ENCODE measurements at places on chromosomes 12 and 14.

- no peak overlapping the region for H3K27ac ChIP-seq
- H3K4me1 ChIP-seq: no peaks in the 10 kb centered on the region
- no peaks in the 10 kb centered on the region for H3K27me3 ChIP-seq
- H3K4me3 ChIP-seq: no peak overlapping the region
- no peak for DNase-seq
- H3K36me3 ChIP-seq: no peaks in the 10 kb centered on the region
Observed at GRCh38 chr12:28908646-28909045, 240.4 kb upstream of the FAR2 start.

DNA sequence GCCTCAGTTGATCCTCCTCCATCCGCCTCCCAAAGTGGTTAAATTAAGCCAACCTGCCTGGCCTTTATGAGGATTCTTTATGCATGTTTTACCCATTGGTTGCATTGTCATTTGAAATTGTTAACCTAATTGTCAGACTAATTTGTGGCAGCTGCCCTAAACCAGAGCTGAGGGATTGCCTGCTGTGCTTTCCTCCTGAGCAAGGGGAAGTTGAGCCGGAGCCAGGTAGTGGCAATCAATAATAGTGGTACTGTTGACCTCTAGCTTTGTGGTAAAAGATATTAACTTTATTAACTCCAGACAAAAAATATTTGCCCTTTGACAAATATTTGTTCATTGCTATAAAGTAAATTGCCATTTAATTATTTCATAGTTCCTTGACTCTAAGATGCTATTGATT lies 5.6 kb upstream of the HEBP1 start:
- no peaks in the 10 kb centered on the region for H3K27me3 ChIP-seq
- H3K27ac ChIP-seq: no peak overlapping the region
- DNase-seq: no peak
- H3K36me3 ChIP-seq: no peaks in the 10 kb centered on the region

DNA sequence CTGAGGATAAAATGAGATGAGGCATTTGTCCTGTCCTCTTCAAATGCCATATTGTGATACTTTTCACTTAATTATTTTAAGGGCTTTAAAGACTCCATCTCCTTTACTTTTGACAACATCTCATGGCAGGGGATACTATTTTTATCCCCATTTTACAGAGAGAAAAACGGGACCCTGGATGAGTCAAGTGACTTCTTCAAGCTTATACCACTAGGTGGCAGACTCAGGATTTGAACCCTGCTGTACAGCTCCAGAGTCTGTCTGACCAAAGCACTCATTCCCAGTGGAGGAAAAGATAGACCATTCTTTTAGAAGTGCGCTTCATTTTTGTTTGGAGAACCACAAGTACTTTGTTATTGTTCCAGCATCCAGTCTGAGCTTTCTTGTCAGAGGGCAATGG lies 1.7 kb upstream of the SMOC1 start:
- peaks cover 13% of the 10 kb centered on the region for H3K27me3 ChIP-seq
- DNase-seq: no peak
- H3K36me3 ChIP-seq: no peaks in the 10 kb centered on the region
- H3K4me3 ChIP-seq: no peak overlapping the region
- H3K27ac ChIP-seq: no peak overlapping the region

GRCh38 chr12:54759751-54760150 lies 94.6 kb upstream of the MUCL1 start:
- H3K36me3 ChIP-seq: no peaks in the 10 kb centered on the region
- DNase-seq: peak; percentile 2
- peaks cover 6% of the 10 kb centered on the region for H3K27me3 ChIP-seq

DNA sequence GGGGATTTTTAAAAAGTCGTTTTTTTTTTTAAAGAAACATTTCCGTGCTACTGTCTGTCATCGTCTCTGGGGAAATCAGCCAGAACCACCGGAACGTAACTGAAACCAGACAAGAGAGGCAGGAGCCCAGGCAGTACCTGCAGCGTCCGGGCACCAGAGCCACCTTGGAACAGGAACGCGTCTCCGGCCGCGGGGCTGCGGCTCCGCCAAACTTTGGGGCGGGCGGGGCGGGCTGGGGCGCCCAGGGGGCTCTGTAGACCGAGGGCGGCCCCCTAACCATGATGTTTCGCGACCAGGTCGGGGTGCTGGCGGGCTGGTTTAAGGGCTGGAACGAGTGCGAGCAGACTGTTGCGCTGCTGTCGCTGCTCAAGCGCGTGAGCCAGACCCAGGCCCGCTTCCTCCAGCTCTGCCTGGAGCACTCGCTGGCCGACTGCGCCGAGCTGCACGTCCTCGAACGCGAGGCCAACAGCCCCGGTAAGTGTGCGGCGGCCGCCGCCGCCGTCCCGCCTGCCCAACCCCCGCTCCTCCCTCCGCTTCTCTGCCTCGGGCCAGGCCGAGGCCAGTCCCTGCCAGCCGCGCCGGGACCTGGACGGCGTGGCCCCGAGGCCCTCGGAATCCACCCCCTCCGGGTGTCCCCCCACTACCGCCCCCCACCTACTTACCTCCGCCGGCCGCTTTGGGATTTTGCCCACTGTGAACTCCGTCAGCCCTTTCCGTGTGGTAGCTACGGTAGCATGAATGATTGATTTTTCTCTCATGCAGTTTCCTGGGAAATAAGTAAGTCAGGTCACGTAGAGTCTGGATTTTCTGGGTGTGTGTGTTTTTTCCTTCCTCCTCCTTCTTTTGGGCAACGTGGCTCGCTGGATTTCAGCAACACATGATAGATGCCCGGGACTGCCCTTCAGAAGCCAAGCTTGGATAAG lies 972 bp downstream of the SAMD4A start:
- peak overlapping the region; percentile 66 for H3K4me3 ChIP-seq
- peak overlapping the region; percentile 99 for H3K27ac ChIP-seq
- H3K4me1 ChIP-seq: peaks cover 23% of the 10 kb centered on the region
- no peaks in the 10 kb centered on the region for H3K27me3 ChIP-seq
- DNase-seq: peak; percentile 66
- H3K36me3 ChIP-seq: no peaks in the 10 kb centered on the region

- H3K27me3 ChIP-seq: no peaks in the 10 kb centered on the region
- DNase-seq: peak; percentile 8
- H3K36me3 ChIP-seq: peaks cover 21% of the 10 kb centered on the region
- peaks cover 16% of the 10 kb centered on the region for H3K4me1 ChIP-seq
Observed at GRCh38 chr12:117030187-117030900, 68.9 kb downstream of the TESC start.
